ENCODE measurements at places on chromosomes 4 and X.

- DNase-seq = peak; percentile 43
Observed at GRCh38 chrX:129736491-129736890, 2.3 kb upstream of the XPNPEP2 start.

DNA sequence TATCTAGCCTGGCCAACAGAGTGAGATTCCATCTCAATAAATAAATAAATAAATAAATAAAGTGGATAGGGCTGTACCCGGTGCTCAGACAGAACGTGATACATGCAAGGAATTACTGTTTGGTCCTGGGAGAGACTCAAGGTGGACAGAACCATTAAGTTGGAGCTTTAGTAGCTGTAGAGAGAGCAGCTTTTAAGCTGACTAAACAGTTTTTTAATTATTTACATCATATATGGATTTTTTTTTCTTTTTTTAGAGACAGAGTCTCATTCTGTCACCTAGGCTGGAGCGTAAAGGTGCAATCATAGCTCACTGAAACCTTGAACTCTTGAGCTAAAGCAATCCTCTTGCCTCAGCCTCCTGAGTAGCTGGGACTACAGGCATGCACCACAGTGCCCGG, 92.5 kb upstream of the ATP6AP2 start:
- DNase-seq = no peak

DNA sequence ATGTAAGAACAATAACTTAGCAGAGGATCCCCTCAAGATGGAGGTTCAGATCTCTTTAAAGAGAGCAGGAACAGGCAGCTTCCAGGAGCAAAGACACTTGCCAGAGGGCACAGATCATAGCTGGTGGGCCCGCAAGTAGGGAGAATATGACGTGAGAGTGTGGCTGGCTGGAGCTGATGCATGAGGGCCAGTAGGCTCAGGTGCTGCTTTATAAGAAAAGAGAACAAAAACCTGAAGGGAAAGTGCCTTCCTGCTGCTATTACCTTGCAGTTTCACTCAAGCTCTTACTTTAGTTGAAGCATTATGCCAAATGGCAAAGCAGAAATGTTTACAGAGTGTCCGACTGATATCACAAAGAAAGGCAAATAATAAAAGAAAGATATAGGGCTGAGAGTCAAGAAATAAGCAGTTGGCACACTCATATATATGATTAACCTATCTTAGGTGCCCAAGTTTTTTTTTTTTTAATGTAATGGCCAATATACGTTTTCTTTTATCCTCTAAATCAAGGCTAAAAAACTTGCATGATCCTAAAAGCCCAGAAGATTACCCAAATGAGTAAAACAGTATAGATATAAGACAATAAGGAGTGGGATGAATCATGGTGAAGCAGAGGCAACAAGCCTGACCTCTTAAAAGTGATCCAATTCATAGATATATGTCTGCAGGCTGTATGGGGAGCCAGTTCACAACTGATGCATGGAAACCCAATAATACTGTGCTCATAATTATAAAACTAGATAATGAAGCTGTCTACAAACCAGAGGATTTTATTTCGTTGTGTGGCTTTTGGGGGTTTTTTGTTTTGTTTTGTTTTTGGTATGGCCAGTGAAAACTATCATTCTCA, 12.6 kb downstream of the NR0B1 start:
- peak; percentile 12 for DNase-seq

DNA sequence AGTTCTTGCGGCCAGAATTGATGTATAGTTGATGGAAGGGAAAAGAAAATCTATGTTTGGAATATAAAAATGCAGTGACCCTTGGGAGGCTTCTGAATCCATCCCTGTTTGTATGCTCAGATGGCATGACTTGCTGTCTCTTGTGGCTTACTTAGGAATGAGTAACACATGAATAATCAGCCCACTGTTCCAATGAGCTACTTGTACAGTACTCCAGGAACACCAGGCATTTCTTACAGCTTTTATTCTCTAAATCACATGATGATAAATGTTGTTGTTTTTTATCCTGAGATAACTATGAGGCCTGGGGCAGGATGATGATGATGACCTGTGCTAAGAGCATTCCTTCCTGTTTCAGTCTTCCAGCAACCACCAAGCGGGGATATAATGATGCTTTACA, 18.9 kb downstream of the TMPRSS11E start:
- DNase-seq = no peak

Measured in activated CD4-positive, alpha-beta T cell treated with anti-CD3 and anti-CD28 coated beads, Interleukin-2, amount 50 U/mL, for 16 hours (primary cell).